ENCODE measurements at places on chromosomes 3 and 15.
A peak's percentile ranks its signal among the peaks of the same experiment; 100 is the strongest.

DNA sequence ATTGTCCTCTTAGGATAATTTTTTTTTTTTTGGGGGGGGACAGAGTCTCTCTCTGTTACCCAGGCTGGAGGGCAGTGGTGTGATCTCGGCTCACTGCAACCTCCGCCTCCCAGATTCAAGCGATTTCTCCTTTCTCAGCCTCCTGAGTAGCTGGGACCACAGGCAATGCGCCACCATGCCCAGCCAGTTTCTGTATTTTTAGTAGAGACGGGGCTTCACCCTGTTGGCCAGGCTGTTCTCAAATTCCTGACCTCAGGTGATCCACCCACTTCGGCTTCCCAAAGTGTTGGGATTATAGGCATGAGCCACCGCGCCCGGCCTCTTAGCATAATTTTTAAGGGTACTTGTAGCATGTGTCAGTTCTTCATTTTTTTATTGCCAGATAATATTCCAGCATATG lies 122.6 kb downstream of the FNDC3B start:
- DNase-seq = no peak

- DNase-seq = peak; percentile 13
Measured at GRCh38 chr15:80183886-80184285, 31.1 kb downstream of the FAH start.

DNA sequence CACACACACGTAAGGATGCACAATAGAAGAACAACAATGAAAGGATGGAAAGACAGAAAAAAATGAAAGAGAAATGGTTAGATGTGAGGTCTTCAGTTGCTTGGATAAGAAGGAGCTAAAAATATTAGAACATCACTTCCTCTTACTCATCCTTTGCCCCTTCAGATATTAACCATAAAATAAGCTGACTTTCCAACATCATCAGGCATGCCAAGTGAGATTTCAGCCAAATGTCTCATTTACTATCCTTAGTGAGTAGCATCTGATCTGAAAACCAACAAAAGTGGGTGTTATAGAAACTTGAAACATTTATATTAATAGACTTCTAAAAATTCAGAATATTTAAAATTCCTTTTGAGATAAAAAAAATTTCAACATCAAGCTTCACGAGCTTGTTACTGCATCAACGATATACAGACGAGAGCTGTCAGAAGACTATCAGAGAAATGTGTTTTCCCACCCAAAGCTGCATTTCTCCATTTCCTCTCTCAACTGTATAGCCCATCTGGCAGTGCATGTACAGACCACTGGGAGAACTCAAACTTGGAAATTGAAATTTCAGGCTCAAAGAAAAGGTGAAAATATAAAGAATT lies 25.4 kb upstream of the LSAMP start:
- peak; percentile 24 for DNase-seq

DNA sequence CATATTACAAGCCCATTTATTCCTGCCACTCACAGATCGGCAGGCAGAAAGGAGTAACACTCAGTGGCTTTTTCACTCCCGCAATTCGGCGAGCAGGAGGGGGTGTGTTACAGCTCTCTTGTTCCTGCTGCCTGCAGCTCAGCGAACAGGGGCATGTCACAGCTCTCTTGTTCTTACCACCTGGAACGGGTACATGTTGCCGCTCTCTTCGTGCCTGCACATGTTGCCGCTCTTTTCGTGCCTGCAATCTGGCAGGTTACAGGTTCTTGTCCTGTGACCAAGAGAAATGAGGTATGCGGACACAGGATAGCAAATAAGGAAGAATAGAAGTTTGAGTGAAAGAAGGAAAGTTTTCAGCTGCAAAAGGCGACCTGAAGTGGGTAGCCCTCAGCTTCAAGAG lies 761.4 kb downstream of the NAALADL2 start:
- no peak for DNase-seq

- no peak for DNase-seq
Measured at GRCh38 chr3:16529264-16529663, 15.8 kb upstream of the RFTN1 start.

DNA sequence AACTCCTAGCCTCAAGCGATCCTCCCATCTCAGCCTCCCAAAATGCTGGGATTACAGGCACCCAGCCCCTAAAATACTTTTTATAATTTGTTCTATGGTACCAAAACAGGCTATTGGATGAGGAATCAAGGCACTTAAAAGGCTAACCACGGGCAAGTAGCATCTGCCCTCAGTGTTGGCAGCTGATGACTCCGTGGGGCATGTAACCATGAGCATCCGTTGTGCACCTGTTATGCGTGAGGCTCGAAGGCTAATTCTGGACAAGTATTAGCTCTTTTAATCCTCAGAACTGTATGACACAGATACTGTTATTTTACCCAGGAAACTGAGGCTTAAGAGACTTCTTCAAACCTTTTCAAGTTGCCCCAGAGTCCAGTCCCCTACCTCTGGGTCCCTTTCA lies 10.2 kb downstream of the WDR73 start:
- no peak for DNase-seq

DNA sequence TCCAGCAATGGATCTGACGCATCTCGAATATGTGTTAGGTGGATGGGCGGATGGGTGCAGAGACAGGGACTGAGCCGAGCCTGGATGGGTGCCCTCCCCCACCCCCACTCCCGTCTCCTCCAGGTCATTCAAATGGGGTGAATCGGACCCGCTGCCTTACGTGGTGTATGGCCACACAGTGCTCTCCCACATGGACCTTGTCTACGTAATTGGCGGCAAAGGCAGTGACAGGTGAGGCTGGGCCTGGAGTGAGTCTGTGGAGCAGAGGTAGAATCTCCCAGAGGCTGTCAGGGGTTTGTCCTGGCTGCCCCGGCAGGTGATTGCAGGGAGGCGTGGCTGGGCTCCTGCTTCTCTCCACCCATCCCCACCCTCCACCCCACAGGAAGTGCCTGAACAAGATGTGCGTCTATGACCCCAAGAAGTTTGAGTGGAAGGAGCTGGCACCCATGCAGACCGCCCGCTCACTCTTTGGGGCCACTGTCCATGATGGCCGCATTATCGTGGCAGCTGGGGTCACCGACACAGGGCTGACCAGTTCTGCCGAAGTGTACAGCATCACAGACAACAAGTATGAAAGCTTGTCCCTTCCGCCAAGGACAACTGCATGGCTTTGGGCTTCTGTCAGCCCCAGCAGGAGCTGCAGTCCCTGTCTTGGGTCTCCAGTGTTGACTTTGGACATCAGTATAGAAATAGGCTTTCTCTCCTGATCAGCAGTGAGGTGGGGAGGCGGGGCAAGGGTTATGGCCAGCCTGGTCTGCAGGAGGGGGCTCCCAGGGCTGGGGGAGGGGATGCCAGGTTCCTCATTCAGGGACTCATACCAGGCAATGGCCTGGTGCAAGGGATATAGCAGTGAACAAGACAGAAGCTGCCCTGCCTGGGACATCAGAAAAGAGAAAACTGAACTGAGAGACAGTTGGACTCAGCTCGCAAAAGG lies 3.4 kb downstream of the KLHL40 start:
- no peak for DNase-seq

GRCh38 chr3:127762787-127763105 lies 59.6 kb downstream of the MGLL start:
- no peak for DNase-seq
